Brain (organoid and tissue), 16 donors: ENCODE measurements at places on chromosomes 1 and 21. TPM values are rescaled to one million over a fixed set of nuclear protein-coding genes. Genes with fewer than 3 reads are reported as not detected.

PLPPR5 gene
- polyA plus RNA-seq: 0.58 TPM

FAM72C gene
- 7.8 TPM for polyA plus RNA-seq

DNA sequence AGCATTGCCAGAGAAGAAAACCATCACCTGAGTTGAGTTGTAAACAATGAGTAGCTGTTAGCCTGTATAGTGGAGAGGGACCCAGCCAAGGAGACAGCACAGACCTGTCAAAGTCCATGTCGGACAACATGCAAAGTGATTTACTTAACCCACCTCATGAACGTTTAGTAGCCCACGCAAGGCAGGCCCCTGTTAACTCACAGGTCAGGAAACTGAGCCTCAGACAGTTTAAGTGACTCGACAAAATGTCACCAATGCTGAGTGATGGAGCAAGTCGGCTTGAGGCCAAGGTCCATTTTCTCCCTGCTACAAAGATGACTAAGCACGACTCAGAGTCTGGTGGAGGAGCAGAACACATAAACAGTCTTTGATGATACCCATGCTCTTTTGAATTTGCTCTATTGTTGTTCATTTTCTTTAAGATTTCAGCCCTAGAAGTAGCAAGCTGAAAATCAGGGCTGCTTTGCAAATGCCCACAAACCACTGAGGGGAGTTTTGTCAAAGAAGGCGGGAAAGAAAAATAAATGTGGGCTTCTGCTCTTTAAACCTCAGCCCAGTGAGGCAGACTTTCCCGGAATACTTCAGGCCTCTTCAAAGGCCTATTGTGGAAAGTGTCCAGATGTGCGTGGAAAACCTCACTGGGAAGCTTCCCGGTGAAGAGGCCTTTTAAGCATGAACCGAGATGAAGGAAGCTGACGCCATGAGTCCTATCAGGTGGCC lies 83.8 kb upstream of the HOOK1 start:
- no peak for DNase-seq

- no peak for DNase-seq
These were observed 22.7 kb upstream of the ZNF436 start for GRCh38 chr1:23392125-23392855.

DNA sequence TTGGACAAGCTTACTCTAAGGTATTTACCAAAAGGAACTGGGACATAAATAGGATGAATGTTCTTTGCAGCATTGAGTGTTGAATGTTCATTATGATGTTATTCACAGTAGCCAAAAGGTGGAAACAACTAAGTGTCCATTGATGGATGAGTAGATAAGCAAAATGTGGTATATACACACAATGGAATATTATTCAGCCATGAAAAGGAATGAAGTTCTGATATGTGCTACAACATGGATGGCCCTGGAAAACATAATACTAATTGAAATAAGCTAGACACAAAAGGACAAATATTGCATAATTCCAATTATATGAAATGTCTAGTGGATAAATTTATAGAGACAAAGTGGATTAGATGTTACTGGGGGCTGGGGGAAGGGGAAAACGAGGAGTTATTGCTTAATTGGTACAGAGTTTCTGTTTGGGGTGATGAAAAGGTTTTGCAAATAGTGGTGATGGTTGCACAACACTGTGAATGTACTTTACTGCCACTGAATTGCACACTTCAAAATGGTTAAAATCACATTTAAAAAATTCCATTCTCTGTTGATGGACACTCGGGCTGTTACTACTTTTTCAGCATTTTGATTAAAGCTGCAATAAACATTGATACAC lies 2.9 kb downstream of the MTARC1 start:
- no peak for DNase-seq

- no peak for DNase-seq
These were observed 19.4 kb downstream of the PSEN2 start for GRCh38 chr1:226889616-226890330.
